ENCODE measurements at places on chromosomes 6 and 20. TPM values are rescaled to one million over a fixed set of nuclear protein-coding genes. Genes with fewer than 3 reads are reported as not detected.

Gene FAM209B
- not detected for total RNA-seq

DNA sequence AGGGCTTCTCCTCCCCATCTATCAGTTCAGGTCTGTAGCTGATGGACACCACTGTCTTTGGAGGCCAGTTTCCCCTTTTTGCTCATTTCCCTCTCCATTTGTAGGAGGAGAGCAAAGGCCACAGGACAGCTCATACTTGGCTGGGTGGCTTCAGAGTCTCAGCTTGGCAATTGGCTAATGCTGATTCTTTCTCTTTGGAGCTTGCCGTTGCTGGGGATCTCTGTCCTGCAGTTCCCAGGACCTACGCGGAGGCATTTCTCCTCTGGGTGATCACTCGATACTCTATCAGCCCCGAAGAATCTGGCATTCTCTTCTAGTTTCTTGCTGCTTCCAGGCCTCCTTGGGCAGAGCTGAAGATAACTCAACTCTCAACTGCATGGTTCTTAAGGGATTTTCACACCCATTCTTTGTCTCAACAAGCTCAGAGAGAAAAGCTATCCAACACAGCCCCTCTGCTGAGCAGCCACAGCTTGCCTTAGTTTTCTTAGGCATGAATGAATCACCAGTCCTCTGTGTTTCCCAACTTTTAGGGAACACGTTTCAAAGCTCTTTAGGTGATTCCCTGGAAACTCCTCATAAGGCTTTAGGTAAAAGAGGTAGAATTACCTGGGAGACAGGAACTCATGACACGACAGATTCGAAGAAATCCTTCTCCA is 19.2 kb upstream of the SSR1 start:
- DNase-seq = no peak

Gene C20orf141
- total RNA-seq = not detected

DNA sequence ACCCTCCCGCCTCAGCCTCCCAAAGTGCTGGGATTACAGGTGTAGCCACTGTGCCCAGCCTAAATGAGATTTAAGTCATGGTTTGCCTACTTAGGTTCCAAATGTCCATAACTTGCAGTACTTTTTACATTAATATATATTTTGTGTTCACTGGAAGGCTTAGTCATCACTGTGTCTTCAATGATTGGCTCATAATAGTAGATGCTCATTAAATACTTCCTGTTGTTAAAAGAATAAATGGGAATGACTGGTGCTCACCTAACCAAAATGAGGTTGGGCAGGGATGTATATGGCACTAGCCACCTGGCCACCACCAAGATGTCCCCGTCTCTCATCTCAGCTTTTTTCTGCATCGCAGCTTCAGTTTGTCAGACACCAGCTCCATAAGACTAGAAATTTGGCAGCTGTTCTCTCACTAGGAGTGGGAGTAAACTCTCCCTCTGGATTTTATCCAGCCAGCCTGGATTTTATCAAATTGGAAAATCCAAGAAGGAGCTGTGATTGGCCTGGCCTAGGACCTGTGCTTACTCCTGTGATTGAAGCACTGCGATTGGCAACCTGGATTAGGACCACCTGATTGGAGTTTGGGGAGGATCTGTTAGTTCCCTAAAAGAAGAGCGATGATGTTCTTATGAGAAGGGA is 1.1 kb upstream of the GLO1 start:
- DNase-seq = no peak

Gene ADGRG6
- total RNA-seq = 43.5 TPM

DNA sequence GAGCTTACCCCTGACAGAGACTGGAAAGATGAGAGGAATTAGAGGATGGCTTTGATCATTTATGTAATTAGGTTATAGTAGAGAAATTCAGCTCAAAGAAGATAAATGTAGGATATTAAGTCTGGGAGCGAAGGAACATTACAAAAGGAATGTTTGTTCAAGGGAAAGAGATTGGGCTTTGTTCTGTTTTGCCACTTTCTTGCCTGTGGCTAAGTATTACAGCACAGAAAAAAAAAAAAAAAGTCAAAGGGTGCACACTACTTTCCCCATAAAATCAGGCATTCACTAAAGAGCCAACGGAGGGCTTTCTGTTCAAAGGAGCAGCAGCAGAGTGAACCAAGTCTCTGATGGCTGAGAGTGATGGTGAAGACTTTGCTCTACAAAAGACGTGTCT is 5.0 kb upstream of the HDDC2 start:
- no peak for DNase-seq

DNA sequence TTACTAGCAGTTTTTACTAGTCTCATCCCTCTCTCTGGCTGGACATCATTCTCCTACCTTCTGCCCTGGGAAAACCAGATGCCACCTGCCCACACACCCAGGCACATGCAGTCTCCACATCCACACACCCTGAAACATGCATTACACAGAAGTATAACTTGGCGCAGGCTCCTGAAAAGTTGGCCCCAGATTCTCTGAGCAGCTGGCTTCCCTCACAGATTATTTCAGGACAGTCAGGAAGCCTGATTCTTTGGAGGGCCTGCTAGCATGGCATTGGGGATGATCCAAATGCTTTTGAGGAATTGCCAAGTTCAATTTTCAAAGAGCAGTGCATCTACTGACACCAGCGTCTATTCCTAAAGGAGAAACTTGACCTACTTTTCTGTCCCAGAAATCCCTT is 27.8 kb upstream of the KIF16B start:
- no peak for DNase-seq

DNA sequence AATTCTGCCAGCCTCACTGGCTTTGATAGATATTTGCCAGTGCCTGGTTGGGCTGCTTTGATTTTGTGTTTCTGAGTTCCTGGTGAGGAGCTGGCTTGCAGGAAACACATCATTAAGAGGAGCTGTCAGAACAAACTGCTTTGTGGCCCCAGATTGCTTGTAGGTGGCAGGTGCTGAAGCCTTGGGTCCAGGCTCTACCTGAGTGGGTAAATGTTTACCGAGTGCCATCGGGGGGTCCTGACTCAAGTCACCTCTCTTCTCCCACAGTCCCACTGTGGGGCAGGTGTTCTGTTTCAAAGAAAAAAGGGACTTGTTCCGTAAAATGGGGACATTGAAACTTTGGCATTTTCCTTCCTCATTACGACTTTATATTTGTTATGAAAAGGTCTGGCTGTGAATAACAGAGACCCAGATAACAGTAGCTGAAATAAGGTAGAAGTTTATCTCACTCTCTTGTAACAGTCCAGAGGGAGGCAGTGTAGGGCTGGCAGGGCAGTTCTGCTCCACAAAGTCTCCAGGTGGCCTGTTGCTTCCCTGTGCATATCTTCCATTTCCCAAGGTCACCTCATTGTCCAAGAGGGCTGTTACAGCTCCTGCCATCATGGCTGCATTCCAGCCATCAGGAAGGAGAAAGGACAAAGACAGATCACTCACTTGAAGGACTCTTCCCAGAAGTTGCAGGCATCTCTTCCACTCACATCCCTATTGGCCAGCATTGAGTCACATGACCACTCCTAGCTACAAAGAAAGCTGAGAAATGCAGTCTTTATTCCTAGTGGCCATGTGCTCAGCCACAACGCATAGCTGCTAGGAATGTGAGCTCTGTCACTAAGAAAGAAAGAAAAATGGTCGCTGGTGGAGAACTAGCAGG is 149.9 kb upstream of the KCNG1 start:
- DNase-seq = no peak
